NCI-H2081 treated with DMSO at 0.1 percent for 48 hours (cell line): ENCODE measurements at places on chromosomes 2 and 18.
A peak's percentile ranks its signal among the peaks of the same experiment; 100 is the strongest.

DNA sequence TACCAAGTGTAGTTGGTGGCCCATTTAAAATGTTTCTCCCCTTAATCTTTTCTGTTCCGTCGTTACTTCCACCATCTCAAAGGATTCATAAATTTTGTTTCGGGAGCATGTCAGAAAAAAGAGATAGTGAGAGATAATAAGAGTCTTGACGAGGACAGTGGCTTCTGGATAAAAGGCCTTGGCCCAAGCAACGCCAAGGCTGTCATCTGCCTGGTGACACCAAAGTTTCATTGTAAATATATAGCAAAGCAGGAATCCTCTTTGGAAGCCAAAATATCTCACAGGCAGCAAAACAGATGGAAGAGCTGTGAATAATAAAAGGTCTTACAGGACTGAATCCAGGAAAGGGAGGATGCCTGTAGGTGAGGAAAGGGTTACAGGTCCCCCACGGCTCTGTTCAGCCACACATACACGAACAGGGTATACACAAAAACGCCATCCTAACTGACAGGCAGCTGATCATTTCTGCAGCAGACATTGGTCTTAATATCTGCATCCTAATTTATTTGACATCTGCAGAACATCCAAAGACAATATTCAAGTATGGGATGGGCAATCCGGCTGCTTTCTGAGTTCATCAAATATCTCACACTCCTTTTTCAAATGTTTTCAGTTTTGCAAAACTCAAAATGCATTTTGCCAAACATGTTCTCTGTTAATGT, 382.8 kb downstream of the OSR1 start:
- no peak for DNase-seq

GRCh38 chr2:192228685-192229084, 34.0 kb upstream of the TMEFF2 start:
- DNase-seq = no peak

DNA sequence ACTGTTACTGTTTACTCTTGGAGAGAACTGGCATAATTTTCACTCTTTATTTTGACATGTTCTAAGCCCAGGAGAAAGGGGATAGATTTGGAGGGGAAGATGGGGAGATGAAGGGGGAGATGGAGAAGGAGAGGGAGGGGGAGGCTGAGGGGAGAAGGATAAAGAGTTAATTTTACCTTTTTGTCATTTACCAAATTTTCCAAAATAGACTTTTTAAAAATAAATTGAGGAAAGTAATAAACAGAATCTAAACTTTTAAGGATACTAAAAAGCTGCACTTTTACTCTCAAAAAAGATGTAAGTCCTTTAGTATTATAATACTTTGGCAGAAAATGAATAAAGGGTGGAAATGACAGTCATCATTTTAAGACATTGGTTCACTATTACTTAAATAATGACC, 12.3 kb downstream of the MMADHC start:
- DNase-seq = no peak

GRCh38 chr18:47174545-47175116, 1.5 kb downstream of the IER3IP1 start:
- DNase-seq = no peak

DNA sequence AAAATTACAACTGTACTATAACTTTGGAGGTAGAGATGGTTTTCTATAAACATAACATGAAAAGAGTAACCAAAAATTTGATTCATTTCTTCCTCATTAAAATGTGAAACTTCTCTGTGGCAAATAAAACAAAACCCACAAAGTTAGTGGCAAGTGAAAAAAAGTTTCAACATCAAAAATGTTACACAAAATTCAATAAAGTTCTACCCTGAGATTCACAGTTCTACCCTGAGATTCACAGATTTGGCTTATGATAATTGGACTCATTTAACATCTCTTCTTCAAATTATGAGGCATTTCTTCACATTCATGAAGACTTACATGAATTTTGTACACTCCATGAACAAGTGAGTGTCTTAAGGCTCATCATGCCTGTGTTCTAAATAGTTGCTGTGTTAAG, 51.0 kb downstream of the AAK1 start:
- no peak for DNase-seq

GRCh38 chr2:71064754-71065621, 3.5 kb upstream of the NAGK start:
- DNase-seq = no peak

- DNase-seq = no peak
Measured at GRCh38 chr2:60544062-60544461, 9.4 kb downstream of the BCL11A start.

DNA sequence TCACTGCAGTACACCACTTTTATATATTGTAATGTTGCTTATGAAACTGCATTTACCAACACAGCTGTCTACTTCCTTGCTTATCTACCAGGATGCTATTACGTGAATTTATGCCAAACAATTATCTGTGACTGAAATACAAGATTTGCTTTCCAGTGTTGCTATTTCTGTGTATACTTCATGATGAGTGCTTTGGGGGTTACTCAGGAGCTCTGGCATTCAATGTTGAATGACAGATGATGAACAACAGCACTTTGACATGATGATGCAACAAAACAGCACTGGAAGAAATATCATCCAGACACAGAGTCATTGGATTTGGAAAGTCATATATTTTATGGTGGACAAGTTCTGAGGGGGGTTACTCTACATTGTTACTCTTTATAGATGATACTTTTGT, 125.8 kb downstream of the NETO1 start:
- DNase-seq = no peak

- DNase-seq = no peak
Measured at GRCh38 chr2:57313678-57314077, 732.9 kb upstream of the VRK2 start.

DNA sequence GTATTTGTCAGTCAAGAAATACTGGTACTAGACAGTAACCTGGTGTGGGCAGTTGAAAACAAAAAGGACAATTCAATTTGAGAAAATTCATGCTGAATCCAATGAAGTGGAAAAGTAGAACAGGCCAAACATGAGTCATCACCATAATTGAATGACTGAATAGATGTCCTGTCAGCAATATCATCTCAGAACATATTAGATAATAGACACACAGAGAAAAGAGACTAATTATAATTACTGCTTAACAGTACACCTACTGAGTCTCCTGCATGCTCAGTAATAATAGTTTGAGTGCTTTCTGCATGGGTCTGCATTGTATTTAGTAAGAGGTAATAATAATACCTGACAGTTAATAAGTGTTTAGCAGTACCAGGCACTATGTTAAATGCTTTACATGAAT, 138.6 kb upstream of the ZC3H15 start:
- DNase-seq = peak; percentile 26

GRCh38 chr2:10258326-10258725, 44.4 kb upstream of the HPCAL1 start:
- DNase-seq = no peak

GRCh38 chr2:98454073-98454472, 9.4 kb downstream of the INPP4A start:
- DNase-seq = no peak

GRCh38 chr18:40249390-40250080, 1705.5 kb upstream of the PIK3C3 start:
- no peak for DNase-seq

DNA sequence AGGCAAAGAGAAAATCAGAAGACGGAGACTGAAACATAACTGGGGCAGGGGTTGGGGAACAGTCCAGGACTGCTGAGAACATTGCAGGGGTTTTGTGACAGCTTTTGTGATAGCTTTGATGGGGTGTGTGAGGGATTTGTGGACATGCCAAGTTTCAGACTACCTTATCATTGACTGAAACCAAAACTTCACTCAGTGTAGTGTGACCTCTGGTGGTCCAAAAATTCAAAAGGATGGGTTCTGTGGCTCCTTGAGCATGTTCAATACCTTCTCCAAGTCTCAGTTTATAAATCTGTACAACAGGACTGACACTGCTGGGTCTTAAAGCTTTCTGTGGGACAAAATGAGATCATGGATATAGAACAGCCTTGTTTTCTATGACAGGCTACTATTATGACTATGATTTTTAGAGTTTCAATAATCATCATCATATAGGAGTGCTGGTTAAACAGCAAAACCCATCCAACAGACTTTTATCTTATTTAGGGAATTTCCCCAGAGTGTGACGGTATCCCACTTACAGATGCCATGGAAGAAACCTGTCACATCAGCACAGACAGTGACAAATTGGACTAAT, 259.2 kb upstream of the SLC14A2 start:
- no peak for DNase-seq

DNA sequence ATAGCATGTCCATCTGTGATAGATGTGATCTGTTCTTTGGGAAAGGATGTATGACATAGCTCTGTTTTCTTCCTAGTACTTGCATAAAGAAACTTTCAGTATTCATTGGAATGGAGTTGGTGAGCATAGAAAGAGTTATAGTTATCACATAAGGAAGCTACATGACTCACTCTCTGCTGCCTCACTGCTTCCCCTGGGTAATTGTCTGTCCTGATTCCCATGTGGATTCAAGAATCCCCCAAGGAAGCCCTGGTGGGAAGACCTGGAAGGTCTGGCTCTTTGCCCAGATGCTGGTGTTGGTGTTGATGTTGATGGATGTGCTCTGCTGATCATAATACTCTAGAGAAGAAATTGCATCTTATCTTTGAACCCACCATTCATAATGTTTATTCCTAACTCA, 60.6 kb downstream of the PTPN4 start:
- no peak for DNase-seq

DNA sequence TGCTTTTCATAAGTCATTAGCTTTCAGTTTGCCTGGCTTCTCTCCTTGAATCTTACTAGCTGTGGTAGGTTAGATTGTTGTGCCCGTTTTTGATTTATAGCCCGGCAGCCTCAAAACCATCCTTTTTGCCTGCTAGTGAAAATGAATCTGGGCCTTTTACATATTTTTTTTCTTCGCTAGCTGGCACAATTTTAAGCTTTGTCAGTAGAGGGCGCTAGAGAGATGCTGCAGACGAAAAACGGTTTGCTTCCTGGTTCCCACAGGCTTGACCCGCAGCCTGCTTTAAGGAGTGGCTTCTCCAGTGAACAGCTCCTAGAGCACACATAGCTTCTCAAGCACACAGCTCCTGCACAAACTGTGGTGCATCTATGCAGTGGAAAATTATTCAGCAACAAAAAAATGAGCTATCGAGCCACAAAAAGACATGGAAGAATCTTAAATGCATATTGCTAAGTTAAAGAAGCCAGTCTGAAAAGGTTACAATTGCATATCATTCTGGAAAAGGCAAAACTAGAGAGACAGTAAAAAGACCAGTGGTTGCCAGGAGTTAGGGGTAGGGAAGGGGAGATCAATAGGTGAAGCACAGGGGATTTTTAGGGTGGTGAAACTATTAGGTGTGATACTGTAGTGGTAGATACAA, 47.9 kb downstream of the E2F6 start:
- no peak for DNase-seq

GRCh38 chr2:229084447-229084846, 186.6 kb downstream of the PID1 start:
- no peak for DNase-seq

DNA sequence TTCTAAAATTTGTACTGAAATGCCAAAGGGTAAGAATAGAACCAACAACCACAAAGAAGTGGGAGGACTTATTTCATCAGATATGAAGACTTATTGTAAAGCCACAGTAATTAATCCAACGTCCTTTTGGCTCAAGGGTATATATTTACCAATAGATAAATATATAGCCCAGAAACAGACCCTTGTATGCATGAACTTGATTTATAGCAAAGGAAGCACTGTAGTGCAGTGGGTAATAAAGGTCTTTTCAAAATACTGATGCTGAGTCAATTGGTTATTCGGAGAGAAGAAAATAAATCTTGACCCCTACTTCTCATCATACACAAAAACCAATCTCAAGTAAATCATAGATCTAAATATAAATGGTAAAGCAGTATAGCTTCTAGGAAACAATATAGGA, 200.5 kb upstream of the ST6GAL2 start:
- DNase-seq = no peak

- no peak for DNase-seq
Measured at GRCh38 chr2:190052307-190052706, 10.2 kb downstream of the MSTN start.

DNA sequence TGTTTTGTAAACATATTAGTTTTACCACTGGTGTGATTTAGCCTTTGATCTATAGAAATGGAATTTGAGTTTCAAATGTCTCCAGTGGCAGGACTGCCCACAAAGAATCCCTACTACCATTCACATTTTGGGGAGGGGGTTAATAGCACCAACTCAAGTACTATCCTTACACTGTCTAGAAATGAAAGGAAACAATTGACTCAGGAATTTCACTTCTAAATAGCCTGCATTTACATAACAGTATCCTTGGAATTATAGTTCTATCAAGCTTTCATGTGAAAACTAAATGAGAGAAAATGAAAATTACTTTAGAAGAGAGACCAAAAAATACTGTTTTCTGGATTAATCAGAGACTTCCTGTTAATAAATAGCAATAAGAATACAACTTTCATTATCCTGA, 7.5 kb upstream of the CCDC93 start:
- no peak for DNase-seq

DNA sequence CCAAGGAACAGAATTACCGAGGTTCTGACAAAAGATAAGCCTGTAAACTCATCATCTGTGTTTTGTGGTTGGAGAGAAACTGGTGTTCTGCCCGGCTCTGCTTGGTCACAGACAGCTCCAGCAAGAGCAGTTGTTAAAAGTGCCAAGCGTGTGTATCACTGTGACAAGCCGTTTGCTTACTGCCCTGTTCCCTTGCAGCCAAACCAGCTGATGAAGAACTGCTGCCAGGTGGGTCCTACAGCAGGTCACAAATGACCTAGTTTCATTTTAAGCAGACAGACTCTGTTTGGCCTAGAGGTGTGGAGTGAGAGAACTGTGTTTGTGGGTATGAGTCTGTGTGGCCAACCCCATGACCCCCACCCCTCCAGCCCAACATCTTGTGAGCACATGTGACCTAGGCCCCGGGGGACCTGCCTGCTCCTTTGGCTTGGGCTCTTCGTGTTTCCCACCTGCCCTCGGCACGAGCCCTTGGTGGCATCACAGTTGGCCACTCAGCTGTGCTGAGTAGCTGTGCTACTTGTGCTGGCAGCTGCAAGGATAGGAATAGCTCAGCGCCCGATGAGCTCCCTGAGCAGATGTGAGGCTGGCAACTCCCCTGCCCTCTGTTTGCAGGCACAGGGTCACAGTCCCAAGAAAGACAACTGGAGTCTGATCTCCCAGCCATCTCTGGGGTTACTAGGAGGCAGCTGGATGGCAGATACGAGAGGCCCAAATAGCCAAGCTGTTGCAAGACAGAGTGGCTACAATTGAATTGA, 9.7 kb downstream of the OXER1 start:
- DNase-seq = no peak

DNA sequence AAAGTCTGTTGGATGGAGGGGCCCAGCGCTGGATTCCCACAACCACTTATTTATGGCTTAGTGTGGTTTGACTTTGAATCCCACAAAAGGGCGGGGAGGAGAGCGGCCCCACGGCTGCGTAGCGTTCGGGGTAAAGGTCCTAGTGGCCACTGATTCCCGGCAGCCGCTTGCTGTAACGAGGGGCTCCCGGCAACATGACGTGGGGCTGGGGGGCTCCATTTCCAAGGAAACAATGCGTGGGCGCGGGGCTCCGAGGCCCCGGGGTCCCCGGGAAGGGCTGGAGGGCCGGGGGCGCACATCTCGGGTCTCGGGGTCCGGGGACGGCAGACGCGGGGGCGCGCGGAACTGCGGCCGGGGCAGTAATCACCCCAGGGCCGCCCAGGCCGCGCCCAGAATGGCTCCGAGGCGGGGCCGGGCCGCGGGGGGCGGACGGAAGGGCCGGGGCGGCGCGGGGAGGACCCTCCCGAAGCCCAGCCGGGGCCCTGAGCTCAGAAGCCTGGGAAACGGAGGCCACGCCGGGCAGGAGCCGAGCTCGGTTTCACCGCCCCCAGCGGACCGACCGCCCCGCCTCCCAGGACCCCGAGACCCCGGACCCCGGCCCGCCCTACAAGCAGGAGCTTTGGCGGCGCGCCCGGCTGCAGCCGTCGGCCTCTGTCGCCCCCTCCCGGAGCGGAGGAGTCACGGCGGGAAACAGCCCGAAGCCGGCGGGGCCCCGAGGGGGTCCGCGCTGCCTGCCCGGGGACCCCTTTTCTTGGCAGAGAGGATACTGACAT, 11.9 kb upstream of the MLPH start:
- DNase-seq = no peak
